ENCODE measurements at places on chromosomes 1 and 21. TPM values are rescaled to one million over a fixed set of nuclear protein-coding genes. Genes with fewer than 3 reads are reported as not detected.

HAO2 gene
- 0.16 TPM for total RNA-seq

OLIG2 gene
- total RNA-seq: not detected

DNA sequence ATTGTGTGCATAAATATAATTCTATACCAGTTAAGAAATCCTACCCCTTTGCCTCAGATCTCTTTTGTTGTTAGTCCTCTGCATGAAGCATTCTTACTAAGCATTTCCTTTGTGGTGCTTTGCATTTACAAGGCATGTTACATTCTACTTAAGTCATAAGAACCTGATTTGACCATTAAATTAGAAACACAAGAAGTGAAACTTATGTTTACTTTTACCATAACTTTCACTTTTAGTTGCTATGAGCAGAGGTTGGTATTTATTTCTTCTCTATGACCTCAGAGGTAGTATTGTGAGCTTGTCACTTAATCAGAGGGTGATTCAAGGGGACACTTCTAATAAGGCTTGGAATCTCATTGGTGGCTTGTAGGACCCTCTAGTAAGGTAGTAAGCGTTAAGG, 9.0 kb downstream of the FAM20B start:
- no peak for DNase-seq

DNA sequence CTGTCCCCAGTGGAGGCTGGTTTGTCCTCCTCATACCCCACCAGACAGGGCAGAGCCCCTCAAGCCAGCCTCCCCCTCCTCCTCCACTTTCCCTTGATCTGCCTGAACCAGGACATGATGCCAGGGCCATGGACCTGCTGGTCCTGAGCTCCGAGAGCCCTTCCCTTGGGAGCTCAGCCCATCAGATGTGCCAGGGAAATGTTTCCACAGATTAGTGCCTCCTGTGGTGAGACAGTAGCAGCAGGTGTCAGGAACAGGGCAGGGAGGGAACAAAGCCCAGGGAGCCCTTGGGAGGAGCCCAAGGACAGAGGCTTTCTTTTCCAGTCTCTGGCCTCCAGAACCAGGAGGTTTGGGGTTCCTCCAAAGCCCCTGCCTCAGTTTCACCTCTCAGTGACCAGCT, 14.6 kb upstream of the SLC41A1 start:
- no peak for DNase-seq

DRAXIN gene
- 0.21 TPM for total RNA-seq

NBPF6 gene
- total RNA-seq: not detected

ADAMTS4 gene
- 4.4 TPM for total RNA-seq

- DNase-seq: no peak
Observed at GRCh38 chr1:147781056-147781471, 20.7 kb upstream of the GJA5 start.

- no peak for DNase-seq
Observed at GRCh38 chr1:233387585-233387984, 60.1 kb downstream of the MAP3K21 start.

LAMC1 gene
- 279 TPM for total RNA-seq

CNTN2 gene
- total RNA-seq: 2.1 TPM

- no peak for DNase-seq
Observed at GRCh38 chr1:154326546-154327465, 1.5 kb downstream of the ATP8B2 start.

DNA sequence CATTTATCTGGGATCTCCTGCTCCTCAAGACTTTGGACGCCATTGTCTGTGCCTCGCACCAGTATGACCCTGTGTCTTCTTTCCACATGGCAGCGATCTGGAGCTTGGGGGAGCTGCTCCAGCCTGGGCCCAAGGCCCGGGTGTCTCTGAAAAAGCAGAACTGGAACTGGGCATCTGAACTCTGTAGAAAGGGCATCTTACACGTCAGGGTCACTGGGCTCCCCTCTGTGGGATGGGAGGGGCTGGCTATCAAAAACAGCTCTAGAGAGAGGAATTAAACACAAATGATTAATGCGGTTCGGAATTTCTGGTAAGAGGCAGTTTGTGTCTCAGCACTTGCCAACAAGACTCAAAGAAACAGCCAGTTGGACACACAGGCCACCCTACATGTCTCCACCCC, 16.1 kb downstream of the FCRL1 start:
- no peak for DNase-seq

- DNase-seq: no peak
Observed at GRCh38 chr1:196933531-196934189, 9.9 kb upstream of the CFHR2 start.

- DNase-seq: no peak
Observed at GRCh38 chr21:45308194-45309068, 20.7 kb upstream of the POFUT2 start.

GRCh38 chr21:34675871-34676270, 7.1 kb downstream of the CLIC6 start:
- DNase-seq: no peak

KRTAP13-1 gene
- not detected for total RNA-seq

- no peak for DNase-seq
Observed at GRCh38 chr1:198917226-198917625, 278.4 kb downstream of the PTPRC start.

- no peak for DNase-seq
Observed at GRCh38 chr1:189374816-189375215, 1102.8 kb downstream of the BRINP3 start.

SFN gene
- 8.6 TPM for total RNA-seq

- no peak for DNase-seq
Observed at GRCh38 chr1:228273720-228274451, 66.0 kb downstream of the OBSCN start.

CRTC2 gene
- 4.3 TPM for total RNA-seq

- DNase-seq: no peak
Observed at GRCh38 chr1:184891440-184891839, 82.9 kb downstream of the NIBAN1 start.

DNA sequence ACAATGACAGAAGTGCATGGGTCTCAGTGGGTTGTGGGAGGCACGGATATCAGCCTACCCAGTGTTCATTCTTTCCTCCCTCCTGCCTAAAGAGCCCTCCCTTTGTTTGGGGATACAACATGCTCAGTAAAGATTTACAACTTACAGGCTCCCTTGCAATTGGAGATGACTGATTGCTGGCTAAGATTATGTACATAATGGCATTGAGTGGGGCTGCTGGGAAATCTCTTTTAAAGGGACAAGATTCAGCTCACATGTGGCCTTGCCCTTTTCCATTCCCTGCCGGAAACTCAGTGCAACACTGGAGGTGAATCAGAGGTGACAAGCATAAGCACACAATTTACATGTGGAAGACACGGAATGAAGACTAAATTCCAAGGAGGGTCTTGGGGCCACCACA, 83.7 kb upstream of the CHRM3 start:
- DNase-seq: no peak

SPRR3 gene
- 10.0 TPM for total RNA-seq

GRCh38 chr1:38783640-38784229, 75.8 kb downstream of the RRAGC start:
- DNase-seq: no peak

NTMT2 gene
- total RNA-seq: 0.48 TPM

- DNase-seq: no peak
Observed at GRCh38 chr1:13628711-13629110, 45.1 kb downstream of the PDPN start.

GRCh38 chr1:182507685-182508084, 57.7 kb downstream of the RGSL1 start:
- DNase-seq: no peak

GRCh38 chr1:119222271-119222670, 81.8 kb upstream of the WARS2 start:
- DNase-seq: no peak

SERTAD4 gene
- 6.9 TPM for total RNA-seq

GRCh38 chr1:4467241-4467640, 187.2 kb upstream of the AJAP1 start:
- no peak for DNase-seq

CAMSAP2 gene
- total RNA-seq: 61.5 TPM

DNA sequence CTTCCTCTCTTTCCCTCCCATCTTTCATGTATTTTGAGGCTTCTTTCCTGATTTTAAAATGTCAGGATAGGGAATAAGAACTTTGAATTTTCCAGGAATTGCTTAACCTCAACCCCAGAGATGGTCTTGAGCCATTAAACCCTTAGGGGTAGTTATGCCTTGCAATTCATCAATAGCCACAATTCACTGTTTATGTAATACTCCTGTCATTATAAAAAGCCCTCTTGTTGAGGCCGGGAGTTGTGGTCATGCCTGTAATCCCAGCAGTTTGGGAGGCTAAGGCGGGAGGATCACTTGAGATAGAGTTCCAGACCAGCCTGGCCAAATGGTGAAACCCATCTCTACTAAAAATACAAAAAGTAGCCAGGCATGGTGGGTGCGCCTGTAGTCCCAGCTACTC, 24.5 kb downstream of the SPATA45 start:
- DNase-seq: no peak

MYCL gene
- total RNA-seq: 35.1 TPM

GRCh38 chr1:53294567-53294966, 33.3 kb downstream of the LRP8 start:
- DNase-seq: no peak

ALPL gene
- 1.5 TPM for total RNA-seq

Measured in urinary bladder (tissue), 4 donors.